Stimulated activated CD4-positive, alpha-beta T cell treated with anti-CD3 and anti-CD28 coated beads, Interleukin-2, amount 100 ng/mL, for 48 hours (primary cell): ENCODE measurements at places on chromosomes 7 and 10.

DNA sequence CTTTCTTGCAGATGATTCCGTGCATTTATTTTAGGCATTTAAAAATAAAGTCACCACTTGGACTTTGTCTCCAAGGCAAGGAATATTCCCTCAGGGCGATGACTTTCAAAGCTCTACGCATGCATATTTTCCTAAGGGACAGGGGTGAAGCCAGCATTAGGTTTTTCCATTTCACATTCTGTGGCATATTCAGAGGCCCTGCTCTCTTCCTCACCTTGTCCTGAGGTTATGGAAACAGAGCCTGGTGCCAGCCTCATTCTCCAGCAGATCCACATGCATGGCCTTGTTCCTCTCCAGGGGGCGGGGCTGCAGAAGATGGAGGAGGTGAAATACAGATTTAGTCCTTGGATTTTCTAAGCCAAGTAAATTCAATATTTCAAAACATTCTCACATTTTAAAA lies 11.6 kb upstream of the LYZL1 start:
- no peak for DNase-seq

- DNase-seq = no peak
Measured at GRCh38 chr7:44045226-44046014, 918 bp downstream of the DBNL start.

GRCh38 chr7:7231000-7231399 lies 48.7 kb downstream of the C1GALT1 start:
- no peak for DNase-seq

DNA sequence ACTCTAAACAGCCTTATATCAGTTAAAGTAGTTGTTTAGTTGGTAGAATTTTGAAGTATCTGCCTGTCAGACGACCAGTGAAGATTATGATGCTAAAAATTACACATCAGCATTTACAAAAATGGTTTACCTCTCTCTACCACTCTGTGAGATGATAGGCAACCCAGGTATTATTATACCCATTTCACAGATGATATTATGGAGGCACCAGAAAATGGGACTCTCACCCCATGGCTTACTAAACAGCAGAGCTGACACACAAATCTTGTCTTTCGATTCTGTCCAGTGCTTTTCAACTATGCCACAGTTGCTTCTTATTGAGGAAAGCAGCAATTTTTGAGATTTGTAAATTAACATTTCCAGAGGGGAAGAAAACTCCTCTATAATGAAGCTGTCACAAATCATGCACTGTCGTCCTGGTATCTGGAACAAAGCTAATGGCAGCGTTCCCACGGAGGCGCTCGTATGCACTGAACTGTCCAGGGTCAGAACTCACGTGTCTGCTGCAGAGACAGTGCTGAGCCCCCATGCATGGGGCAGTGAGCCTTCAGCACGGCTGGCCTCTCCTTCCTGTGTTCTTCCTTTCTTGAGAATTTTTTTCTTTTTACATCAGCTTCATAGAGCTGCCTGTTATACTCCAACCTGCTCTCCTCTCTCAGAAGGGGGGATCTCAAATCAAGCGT lies 381.1 kb downstream of the SDK1 start:
- no peak for DNase-seq

GRCh38 chr7:14973712-14974428 lies 71.3 kb upstream of the DGKB start:
- DNase-seq = no peak

DNA sequence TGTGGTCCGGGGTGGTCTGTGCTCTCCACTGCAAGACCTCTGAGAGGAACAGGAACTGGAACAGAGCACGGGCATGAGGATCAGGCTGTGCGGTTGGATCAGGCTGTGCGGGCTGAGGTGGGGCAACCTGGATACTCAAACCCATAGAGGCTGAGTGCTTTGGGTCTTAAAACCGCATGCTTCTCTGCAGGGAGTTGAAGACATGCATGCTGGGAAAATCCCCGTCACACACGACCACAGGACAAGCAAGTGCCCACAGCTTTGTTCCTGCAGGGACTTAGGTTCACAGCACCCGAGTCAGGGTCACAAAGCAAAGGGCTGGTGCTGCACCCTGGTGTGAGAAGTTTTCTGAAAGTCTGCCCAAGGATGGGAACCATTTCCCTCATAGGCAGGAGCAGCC lies 221.2 kb downstream of the ZMYND11 start:
- DNase-seq = no peak

GRCh38 chr7:123993996-123994395 lies 38.9 kb downstream of the TMEM229A start:
- no peak for DNase-seq

DNA sequence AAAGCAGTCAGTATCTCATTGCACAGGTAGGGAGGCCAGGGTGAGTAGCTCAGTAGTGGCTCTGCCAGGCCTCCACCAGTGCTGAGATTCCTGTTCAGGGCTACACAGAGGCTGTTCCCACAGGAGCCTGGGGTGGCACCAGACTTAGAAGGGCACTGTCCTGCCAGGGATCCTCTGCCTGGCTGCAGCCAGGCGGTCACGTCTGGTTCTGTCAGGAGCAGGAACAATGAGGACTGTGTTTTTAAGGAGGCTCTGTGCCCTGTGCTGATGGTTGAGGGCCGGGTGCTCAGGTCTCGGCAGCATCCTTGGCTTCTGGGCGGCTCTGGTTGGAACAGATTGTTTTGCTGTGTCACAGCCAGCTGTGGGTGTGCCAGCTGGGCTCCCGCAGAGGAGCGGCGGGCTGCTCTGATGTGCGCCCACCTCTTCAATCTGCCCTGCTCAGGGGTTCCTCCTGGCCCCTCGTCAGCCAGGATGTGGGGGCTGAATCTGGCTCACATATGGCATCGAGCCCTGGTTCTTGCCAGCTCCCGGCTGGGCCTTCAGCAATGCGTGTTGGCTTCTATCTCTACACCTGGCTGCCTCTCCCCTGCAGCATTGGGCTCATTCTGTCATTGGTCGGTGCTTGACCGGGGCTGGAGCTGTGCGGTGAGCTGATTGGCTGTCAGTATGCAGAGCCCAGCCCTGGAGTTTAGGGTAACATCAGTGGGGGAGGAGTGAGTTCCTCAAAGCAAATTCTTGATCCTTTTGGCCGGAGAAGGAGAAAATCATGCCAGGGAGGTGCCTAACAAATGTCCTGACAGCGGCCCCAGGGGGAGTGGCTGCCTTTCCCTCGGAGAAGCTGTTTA lies 41.2 kb downstream of the TACR2 start:
- no peak for DNase-seq

- no peak for DNase-seq
Measured at GRCh38 chr7:16046041-16046440, 359.6 kb upstream of the MEOX2 start.

GRCh38 chr7:77252506-77252905 lies 52.9 kb upstream of the FGL2 start:
- no peak for DNase-seq

GRCh38 chr10:96497391-96497790 lies 16.3 kb downstream of the TLL2 start:
- DNase-seq = no peak

GRCh38 chr10:84333864-84334451 lies 5.6 kb downstream of the CCSER2 start:
- peak; percentile 40 for DNase-seq

GRCh38 chr10:31166606-31167005 lies 134.9 kb upstream of the ZNF438 start:
- no peak for DNase-seq
